CD8-positive, alpha-beta T cell (primary cell): ENCODE measurements at places on chromosomes 13 and 19.

DNA sequence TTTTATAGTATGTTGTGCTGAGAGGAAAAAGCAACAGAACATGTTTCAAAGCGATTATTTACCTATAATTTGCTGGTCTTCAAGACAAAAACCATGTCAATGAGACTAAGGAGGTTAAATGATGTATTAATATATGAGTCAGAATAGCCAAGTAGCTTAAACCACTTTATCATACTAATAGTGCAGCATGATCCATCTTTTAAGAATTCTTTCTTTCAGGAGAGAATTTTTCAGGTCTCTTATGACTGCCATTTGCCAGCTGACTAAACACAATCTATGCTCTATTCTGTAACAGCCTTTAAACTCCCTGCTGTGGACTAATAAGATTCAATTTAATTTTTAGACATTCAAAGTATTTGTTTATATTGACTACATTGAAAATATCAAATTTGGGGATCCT lies 93.7 kb downstream of the TRPC4 start:
- DNase-seq: no peak

DNA sequence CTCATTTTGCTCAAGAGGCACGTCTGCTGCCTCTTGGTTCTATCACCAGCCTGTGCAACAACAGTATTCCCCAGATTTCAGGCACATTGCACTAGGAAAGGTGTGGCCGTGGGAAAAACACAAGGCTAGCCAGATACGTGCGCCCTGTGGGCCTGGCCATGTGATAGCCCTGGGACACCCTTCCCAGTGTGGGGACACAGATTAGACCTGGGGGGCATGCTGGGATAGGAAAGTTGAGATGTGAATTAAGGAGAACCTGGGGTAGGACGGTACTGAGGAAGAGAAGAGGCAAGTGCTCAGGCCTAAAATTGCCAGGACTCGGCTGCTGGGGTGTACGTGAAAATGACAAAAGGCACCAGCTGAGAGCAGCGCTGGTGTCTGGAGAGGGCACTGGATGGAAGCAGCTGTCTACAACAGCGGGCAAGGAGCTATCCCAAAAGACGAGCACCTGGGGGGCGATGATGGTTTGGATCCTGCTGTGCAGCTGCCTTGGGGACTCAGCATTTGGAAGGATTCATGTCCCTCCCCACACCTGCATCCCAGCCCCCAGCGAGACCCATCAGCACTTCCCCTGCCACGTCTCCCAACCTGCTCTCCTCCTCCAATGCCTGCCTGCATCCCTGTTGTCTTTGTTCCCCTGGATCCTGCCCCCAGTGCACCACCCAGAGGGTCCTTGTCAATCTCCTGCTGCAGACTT lies 54.3 kb downstream of the GGACT start:
- no peak for DNase-seq

DNA sequence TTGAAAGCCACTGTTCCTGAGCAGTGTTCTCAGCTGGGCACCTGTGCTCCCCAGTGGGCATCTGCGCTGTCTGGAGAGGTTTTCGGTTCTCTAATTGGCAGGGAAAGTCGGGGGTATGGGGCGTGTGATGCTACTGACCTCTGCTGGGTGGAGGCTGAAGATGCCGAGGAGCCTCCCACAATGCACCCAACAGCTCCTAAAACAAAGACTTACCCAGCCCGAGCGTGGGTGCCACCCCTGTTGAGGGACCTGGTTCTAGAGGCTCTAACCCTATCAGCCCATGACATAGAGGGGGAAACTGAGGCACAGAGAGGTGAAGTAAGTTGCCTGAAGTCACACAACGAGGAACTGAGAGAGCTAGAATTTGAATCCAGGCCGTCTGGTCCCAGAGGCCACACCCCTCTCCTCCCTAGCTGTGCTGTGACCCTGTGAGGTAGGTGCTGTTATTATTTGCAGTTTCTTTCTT lies 2.3 kb downstream of the SPACA4 start:
- DNase-seq: no peak

GRCh38 chr19:34017024-34017423 lies 155.3 kb upstream of the LSM14A start:
- DNase-seq: no peak

- DNase-seq: peak; percentile 80
Measured at GRCh38 chr19:41945135-41945766, 13.9 kb downstream of the RABAC1 start.

GRCh38 chr13:37640499-37640898 lies 41.9 kb upstream of the POSTN start:
- DNase-seq: no peak

DNA sequence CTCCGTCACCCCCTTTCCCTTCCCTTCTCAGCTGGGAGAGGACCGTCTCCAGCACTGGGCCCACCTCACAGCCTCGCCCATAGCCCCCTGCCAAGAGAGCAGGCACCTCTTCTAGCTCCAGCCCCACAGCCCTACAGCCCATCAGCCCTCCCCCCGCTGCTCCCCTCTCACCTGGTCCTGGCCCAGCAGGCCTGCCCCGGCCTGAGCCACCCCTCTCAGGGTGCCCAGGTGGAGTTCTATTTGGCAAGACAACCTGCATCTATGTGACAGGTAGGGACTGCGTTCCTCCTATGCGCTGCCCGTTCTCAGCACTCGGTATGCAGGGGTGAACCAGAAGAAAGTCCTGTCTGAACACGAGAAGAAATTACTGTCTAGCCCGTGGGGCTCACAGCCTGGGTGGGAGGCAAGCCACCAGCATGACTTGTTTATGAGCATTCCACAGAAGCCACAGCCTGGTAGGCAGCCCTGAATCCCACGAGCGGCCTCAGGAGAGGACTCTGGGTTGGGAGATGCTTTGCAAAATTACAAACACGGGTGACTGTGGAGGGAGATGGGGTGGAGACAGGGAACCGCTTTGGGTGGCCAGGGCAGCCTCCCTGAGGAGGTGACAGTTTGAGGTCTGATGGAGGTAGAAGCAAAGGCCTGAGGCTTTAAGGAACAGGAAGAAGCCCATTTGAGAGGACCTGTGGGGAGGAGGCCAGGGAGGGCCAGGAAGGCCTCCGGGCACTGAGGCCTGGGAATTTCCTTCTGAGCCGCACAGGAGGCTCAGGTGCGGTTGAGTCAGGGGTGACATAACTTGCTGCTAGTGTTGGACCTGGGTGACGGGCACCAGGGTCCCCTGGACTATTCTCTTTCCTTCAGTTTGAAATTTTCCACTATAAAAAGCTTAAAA lies 1.2 kb upstream of the PLEKHF1 start:
- no peak for DNase-seq

GRCh38 chr19:55452749-55453346 lies 8.6 kb downstream of the ISOC2 start:
- DNase-seq: peak; percentile 71

DNA sequence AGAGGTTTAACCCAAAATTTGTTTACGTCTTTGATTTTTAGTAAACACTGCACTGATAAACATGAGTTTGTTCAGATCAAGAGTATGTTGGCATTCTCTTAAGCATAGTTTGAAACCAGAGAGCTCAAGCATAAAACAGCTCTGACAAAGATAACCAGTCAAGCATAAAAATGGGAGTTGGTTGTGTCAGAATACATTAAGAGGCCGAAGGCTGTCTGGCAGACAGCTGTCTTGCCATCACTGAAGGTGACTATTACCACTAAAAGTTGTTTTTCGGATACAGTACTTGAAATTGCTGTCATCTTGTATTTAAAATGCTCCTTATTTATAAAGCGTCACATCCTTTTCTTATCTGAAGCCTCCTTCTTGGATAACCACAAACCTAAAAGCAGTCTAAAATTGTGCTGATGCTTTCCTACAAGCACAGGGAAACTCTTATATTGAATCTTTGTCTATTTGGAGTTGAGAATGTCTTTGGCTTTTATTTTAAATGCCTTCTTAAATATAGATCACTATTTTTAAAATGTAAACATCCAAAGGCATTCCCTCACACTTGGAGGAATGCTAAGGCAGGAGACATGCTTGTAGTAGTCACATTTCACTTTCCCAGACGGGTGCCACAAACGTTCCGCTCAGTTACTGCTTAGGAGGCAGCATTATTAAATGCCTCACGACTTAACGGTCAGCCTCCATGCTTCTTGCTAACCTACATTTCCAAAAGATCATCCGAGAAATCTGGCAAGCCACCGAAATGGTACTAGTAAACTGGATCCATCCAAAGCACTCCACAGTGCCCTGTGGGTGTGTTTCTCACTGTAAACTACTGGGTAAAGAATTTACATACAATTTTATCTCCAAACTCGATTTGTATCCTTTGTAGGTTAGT lies 1.5 kb downstream of the SMAD9 start:
- DNase-seq: no peak
